Stimulated activated CD4-positive, alpha-beta T cell treated with anti-CD3 and anti-CD28 coated beads, Interleukin-4, amount 100 ng/mL, for 1 hour (primary cell): ENCODE measurements at places on chromosomes 11 and 22.

DNA sequence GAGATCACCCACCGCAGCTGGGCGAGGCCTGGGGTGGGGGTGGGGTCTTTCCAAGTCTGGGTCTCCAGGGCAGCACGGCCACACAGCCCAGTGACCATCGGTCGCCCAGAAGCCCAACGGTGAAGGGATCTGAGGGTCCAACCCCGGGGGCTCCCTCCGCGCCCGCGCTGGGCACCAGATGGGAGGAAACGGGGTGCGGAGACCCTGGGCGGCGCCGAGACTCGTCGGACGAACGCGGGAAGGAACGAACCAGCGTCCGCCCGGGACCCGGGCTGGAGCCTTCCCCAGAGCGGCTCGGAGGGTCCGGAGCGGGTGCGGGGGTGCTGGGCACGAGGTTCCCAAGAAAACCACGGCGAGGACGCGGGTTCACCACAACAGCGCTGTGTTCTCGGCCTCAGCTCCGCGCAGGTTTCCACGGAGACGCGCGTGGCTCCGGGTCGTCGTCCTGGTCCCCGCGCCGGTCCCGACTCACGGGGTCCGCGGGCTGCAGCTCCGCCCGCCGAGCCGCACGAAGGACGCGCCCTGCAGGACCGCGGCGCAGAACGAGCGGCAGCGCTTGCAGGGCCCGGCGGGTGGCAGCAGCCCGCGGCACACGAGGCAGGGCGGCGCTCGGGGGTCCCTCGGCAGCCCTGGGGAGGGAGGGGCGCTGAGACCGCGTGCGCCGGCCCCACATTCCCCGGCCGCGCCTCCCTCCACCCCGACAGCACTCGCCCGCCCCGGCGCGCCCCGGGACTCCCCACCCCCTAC, 2.3 kb upstream of the IL17REL start:
- DNase-seq = no peak

GRCh38 chr11:113908098-113908497, 3.5 kb downstream of the HTR3B start:
- DNase-seq = no peak

DNA sequence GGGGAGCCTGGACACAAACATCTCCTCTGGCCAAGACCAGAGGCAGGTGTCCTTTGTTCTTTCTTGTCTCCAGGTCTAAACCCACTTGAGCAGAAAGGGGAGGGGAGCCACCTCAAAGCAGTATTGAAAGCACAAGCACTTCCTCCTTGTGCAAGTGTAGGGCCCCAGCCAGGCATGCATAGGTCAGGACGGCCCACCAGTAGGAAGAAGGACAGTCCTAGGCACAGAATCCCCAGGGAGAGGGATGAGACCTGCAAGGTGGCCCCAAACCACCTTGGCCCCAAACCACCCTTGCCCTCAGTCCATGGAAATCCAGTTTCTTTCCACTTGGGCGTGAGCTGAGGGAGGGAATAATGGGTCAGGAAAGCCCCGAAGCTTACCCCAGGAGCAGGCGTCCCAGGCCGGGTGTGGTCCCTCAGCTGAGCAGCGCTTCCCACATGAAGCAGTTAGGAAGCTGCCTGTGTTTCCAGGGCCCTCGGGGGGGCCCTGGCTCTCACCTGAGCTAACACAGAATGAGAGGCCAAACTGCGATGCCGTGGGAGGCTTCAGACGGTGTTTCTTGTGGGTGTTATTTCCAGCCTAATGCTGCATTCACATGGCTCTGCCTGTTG, 20.4 kb upstream of the IGSF9B start:
- DNase-seq = no peak

DNA sequence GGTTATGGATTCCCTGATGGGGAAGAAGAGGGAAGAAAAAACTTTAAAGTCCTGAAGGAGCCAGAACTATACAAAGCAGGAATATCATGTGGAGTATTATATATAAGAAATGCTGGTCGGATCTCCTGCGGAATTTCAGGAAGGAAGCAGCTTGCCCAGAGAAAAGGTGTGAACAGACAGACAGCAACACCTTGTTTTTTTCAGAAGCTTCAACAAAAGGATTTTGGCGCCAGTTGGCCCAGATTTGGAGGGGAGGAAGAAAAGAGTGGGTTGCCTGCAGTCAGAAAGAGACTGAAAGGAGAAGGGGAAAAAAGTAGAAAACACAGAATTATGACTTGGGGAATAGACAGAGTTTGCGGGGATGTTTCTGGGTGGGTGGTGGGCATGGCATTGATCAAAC, 45.2 kb downstream of the SEZ6L start:
- no peak for DNase-seq

- no peak for DNase-seq
These were observed 391.5 kb downstream of the SHANK2 start for GRCh38 chr11:70860888-70861287.

GRCh38 chr11:91308069-91308468, 916.5 kb upstream of the FAT3 start:
- DNase-seq = no peak

GRCh38 chr11:111829185-111829968, 42.0 kb downstream of the ALG9 start:
- no peak for DNase-seq

GRCh38 chr11:34305193-34305592, 52.6 kb downstream of the ABTB2 start:
- DNase-seq = no peak

- DNase-seq = no peak
These were observed 51.5 kb downstream of the NEU3 start for GRCh38 chr11:75040167-75040770.

DNA sequence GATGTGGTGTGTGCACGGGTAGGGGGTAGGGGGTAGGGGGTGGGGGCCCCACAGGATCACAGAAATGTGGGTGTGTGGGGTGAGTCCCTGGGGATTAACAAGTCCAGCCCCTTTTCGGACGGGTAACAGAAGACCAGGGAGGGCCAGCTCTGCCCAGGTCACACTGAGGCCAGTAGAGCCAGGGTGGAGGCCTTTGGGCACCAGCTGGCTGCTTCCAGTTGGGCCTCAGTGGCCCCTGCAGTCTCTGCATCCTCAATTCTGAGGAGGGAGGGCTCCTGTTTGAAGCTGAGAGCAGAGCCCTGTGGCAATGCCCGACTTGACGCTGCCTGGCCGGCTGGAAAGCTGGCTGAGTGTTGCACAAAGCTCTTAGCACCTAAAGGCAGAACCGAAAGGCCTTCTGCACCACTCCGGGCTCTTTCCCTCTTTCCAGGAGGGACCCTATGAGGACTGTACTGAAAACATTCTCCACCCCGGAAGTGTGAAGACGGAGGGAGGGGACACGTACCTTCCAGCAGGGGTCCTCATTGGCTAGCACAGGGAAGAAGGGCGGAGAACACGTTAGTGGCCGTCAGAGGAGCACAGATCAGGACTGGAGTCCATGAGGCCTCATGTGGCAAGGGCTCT, 120.4 kb downstream of the PHF21B start:
- DNase-seq = no peak

DNA sequence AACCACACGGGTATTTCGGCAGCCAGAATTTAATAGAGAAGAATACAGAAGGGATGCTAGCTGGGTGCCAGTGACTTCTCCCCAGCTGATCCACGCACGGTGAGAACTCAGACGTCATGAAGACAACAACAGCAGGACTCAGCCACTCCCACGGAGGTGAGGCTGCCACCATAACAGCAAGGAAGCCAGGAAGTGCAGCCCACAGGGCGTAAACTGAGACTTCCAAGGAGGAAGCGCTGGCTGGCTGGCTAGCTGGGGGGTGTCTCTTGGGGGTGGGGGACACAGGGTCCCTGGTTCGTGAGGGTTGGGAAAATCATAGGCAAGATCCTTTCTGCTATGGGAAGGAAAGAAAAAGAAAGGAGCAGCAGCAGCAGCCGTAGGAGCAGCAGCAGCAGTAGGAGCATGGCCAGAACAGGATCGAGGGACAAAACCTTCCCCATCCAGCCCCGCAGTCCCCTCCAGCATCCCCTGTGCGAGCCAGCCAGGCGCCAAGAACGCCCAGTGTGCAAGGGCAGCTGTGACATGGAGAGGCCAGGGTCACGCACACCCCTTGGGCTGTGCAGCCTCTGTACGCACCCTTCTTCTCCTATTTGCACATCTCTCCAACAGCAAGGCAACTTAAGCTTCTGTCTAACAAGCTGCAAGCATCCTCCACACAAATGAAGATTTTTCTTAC, 49.6 kb upstream of the SHANK2 start:
- DNase-seq = no peak

DNA sequence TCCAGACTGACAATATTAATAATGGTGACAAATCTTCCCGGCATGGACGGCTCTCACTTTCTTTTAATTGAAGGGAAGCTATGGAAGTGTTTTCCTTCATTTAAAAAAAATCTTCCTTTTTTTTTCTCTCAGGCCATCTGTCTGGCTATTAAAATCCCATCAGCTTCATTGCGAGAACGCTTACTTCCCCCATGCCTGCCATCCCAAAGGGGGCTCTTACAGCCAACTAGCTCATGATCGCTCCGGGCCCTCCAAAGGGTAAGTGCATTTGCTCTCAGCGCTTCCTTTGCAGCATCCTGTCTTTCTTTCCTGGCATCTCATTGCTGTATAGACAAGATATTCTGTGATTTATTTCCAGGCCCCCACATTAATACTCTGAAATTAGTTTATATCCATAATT, 20.7 kb downstream of the CACNG2 start:
- no peak for DNase-seq

DNA sequence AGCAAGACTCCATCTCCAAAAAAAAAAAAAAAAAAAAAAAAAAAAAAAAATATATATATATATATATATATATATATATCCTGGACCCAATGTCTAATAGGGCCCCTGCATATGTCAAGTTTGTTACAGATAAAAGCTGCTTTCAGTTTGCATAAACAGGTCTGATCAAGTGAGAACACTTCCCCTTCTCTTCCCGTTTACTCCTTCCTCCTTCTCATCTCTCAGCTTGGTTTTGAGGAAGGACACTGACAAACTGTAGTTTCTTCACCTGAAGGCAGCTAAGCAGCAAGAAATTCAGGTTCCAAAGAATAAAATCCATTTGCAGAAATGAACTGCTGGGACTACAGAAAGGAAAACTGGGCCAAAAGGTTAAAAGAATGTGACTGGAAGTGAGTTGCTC, 11.7 kb downstream of the THOC5 start:
- no peak for DNase-seq

GRCh38 chr11:109865548-109866186, 227.5 kb upstream of the ZC3H12C start:
- DNase-seq = no peak

DNA sequence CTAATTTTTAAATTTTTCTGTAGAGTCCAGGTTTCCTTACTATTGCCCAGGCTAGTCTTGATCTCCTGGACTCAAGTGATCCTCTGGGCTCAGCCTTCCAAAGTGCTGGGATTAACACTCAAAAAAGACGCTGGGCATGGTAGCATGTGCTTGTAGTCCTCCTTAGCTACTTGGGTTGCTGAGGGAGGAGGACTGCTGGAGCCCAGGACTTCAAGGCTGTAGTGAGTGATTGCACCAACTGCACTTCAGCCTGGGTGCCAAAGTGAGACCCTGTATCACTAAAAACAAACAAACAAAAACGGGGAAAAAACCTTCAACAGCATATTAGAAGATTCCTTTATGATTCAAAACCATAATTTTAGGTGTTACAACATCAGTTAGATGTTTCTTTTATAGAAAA, 44.6 kb downstream of the RSF1 start:
- no peak for DNase-seq

- DNase-seq = no peak
These were observed 115.9 kb downstream of the TBC1D22A start for GRCh38 chr22:46878191-46878948.

- DNase-seq = no peak
These were observed 4.7 kb downstream of the PITPNM1 start for GRCh38 chr11:67500484-67500821.

DNA sequence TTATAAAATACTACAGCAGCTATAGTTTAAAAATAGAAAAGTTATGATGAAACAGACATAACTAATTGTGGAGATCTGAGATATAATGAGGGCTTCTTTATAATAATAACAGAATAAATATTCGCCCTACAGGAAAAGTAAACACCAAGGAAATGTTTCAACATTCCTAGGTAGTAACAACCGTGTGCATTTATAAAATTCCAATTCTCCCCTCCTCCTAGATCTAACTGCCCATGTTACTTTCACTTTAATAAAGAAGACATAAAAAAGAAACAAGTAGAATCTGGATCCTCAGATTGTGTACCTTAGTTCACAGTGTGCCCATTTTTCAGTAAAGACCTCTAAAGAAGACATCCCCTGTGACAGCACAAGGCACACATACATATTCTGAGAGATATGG, 57.8 kb upstream of the MN1 start:
- DNase-seq = no peak

DNA sequence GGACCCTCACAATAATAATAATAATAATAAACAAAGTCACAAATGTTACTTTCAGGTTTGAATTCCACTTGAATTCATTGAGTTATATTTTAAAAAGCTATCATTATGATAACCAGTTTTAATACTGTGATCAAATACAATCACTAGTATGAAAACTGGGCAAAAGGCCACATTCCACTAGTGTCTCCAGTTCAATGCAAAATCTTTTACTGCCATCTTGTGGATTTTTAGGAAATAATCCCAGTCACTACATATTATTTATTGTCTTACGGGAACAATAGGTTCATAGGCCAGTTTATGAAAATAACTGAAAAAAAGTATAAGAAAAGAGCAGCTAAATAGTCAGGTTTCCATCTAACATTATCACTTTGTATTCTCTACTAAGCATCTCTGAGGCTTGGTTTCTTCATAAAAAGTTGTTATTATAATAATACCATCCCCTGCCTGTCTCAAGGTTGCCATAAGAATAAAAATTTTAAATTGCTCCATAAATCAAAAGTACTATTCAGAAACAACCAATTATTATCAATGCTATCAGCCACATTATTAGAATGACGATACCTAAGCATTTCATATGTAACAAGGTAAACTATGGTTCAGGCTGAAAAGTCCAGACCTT, 533.9 kb upstream of the CCDC90B start:
- no peak for DNase-seq

GRCh38 chr11:19923626-19924025, 211.0 kb downstream of the NAV2 start:
- no peak for DNase-seq

GRCh38 chr11:77086521-77087472, 15.8 kb upstream of the OMP start:
- DNase-seq = no peak

DNA sequence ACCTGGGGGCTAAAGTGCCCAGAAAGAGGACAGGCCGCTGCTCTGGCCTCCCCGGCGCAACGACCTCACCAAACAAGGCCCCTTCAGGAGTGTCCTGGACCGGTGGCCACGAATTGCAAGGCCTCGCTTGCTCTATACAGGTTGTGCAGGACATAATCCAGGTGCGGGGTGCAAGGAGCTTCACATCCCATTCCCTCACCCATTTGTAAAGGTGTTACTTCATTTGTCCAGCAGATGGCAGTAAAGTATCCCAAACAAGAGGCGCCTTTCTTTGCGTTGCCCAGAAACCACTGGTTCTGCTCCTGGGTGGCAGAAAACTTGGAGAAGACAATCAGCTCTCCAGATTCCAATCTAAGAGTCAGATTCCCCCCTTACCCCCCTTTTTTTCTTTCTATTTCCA, 35.9 kb upstream of the PRDM11 start:
- no peak for DNase-seq

DNA sequence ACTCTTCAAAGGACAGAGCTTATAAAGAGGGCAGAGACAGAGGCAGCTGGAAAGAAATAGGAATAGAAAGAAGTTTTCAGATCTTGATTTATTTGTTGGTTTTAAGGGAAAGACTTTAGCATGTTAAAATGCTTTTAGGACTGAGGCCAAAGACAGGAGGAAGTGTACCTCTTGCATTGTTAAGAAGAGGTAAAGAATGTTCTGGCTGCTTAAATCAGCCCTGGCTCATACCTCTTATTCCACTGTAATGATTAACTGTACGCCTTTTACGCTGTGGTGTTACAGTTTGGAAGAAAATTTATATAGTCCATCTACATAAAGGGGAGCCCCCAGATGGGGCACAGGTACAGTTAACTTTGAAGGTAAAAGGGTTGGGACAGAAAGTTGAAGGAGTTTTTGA, 10.1 kb upstream of the MPZL2 start:
- DNase-seq = no peak
